ENCODE measurements at places on chromosomes 6 and 20.
A peak's percentile ranks its signal among the peaks of the same experiment; 100 is the strongest.

DNA sequence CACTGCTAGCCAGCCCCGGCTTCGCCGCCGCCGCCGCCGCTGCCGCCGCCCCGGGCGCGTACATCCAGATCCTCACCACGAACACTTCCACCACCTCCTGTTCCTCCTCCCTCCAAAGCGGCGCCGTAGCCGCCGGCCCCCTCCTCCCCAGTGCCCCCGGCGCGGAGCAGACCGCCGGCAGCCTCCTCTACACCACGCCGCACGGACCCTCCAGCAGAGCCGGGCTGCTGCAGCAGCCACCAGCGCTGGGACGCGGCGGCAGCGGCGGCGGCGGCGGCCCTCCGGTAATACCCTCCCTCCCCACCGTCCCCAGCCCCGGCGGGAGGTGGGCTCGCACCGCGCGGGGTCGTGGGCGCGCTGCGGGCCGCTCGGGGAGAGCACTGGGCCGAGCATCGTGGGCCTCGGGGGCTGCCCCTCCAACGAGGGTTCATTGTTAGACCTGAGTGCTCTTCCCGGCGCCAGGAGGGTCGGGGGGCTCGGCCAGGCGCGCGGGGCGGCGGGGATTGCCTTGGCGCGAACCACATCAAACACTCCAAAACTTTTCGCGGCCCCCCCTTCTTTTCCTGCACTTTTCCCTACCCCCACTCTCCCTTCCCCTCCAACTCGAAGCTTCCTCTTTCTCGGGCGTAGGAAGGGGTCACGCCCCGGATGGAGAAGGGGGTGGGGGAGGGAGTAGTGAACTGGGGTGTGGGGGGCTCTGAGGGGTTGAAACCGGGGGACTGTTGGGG, 827 bp downstream of the E2F3 start:
- peak; percentile 62 for DNase-seq

- peak; percentile 92 for DNase-seq
Measured at GRCh38 chr20:23637282-23638221, at the start of gene CST3. TSS of gene CST3 (minus strand) at chr20:23637955. CDS start at chr20:23637862, 93 bp downstream.

DNA sequence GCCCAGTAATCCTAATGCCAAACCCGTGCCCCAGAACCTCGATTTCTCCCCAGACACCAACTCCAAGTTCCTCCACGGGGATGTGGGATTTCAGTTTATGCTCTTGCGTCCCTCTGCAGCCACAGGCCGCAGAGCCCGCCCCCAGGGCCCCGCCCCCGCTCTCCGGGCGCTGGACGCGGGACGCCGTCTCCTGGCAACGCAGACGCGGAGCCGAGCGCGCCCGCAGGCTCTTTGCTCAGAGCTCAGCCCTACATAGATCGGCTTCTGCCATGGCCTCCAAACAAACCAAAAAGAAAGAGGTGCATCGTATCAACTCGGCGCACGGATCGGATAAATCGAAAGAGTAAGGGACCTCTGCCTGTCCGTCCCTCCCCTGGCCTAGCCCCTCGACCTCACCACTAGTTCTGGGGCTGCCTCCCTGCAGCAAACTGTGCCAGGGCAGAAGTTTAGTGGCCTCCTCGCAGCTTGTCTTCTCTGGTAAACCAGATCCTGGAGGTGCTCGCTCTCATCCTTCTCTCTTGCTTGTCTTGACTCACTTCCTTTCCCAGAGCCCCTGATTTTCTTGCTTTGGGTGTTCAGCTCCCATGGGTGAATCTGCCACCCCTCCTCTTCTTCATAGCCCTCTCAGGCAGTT, at the start of gene ADGB:
ADGB (plus strand) TSS at position 201 of the 634 bp plus-strand sequence; CDS start at position 270, 69 bp downstream.
- DNase-seq: peak; percentile 73

- no peak for DNase-seq
Measured at GRCh38 chr20:9578594-9578993, 64.2 kb downstream of the LAMP5 start.

DNA sequence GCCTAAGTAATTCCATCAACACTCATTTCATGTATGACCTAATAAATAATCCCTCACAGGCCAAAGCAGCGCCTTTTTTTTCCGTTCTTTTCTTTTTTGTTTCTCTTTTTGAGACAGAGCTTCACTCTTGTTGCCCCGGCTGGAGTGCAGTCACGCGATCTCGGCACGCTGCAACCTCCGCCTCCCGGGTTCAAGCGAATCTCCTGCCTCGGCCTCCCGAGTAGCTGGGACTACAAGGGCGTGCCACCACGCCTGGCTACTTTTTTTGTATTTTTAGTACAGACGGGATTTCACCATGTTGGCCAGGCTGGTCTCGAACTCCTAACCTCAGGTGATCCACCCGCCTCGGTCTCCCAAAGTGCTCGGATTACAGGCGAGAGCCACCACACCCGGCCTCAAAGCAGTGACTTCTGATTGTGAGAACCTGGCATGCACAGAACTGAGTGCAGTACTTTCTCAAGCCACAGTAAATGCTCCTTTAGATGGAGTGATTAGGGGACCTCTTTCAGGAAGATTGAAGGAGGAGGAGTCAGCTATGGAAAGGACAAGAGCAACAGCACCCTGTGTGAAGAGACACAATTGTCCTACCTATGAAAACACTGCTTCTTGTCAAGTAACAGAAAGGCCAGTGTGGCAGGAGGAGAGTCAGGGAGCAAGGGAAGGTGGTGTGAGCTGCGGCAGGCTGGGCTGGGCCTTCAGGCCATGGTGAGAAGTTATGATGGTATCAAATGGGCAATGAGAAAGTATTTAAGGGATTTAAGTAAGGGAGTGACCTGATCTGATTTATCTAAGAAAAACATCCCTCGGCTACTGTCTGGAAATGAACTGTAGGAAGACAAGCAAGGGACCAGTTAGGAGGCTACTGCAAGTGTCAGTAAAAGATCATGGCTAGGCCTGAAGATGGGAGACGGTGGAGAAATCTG, 1.7 kb upstream of the SCAF8 start:
- DNase-seq: no peak

GRCh38 chr6:112038268-112038667, 15.6 kb upstream of the CCN6 start:
- no peak for DNase-seq

- DNase-seq: no peak
Measured at GRCh38 chr20:34549291-34549928, 9.1 kb upstream of the MAP1LC3A start.

Measured in left hindlimb (tissue), 1 donor.